Natural killer cell (primary cell): ENCODE measurements at places on chromosomes 2 and 18. TPM values are rescaled to one million over a fixed set of nuclear protein-coding genes. Genes with fewer than 3 reads are reported as not detected.

- H3K36me3 ChIP-seq: no peaks in the 10 kb centered on the region
- H3K27ac ChIP-seq: no peak overlapping the region
- peaks cover 3% of the 10 kb centered on the region for H3K27me3 ChIP-seq
- no peak overlapping the region for H3K4me3 ChIP-seq
- H3K4me1 ChIP-seq: no peaks in the 10 kb centered on the region
- no peak for DNase-seq
Observed at GRCh38 chr2:19536136-19536535, 177.7 kb upstream of the OSR1 start.

- no peak for DNase-seq
- H3K27ac ChIP-seq: no peak overlapping the region
- H3K4me3 ChIP-seq: no peak overlapping the region
- H3K4me1 ChIP-seq: peaks cover 10% of the 10 kb centered on the region
- H3K36me3 ChIP-seq: peaks cover 12% of the 10 kb centered on the region
Observed at GRCh38 chr18:13641551-13642439, 84.6 kb downstream of the FAM210A start.

DNA sequence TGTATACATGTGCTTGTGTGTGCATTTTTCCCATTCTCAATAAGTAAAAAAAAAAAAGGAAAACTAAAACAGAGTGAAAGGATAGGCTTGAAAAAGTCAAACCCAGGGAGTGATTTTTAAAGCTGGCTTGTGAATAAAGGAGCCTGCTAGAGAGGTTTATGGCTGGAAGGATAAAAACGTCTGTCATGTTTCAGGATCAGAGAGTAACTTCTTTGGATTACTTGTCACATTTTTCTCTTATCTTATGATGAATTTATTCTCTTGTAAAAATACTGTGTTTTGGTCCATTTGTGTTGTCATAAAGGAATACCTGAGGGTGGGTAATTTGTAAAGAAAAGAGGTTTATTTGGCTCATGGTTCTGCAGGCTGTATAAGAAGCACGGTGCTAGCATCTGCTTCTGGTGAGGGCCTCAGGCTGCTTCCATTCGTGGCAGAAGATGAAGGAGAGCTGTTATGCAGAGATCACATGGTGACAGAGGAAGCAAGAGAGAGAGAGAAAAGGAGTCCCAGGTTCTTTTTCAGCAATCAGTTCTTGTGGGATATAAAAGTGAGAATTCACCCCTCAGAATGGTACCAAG, 89.1 kb downstream of the OSBPL6 start:
- no peak overlapping the region for H3K27ac ChIP-seq
- no peaks in the 10 kb centered on the region for H3K27me3 ChIP-seq
- no peak overlapping the region for H3K4me3 ChIP-seq
- no peak for DNase-seq

DNA sequence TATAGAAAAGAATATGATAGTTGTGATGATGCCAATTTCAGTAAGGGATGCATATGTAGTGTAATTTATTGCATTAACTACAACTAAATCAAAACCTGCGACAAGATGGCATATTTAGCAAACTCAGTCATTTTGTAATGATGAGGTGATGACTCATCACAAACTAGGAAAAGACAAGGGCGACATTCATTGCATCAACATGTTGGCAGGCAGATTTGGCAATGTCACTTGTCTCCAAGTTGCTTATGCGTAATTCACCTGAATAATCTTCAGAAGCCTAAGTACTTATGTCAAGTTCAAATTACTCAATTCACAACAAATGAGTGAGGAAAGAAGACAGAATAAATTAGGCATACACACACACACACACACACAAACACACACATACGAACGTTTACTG, 273.2 kb upstream of the RGPD4 start:
- H3K4me1 ChIP-seq: no peaks in the 10 kb centered on the region
- no peaks in the 10 kb centered on the region for H3K36me3 ChIP-seq
- H3K27ac ChIP-seq: no peak overlapping the region
- no peak for DNase-seq

DNA sequence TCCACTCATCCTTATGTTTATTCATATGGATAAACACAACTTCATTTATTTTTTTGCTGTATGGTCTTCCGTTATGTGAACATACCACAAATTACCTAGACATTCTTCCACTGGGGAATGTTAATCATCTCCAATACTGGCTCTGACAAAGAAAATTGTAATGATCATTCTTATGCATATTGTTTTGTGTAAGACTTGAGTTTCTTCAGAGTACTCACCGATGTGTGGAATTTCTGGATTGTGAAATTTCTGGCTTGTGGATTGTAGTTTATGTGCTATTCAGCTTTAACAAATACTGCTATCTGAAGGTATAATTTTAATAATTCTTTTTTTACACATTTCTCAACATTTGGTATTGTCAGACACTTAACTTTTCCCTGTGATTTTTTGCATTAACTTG, 212.2 kb upstream of the THUMPD2 start:
- no peak overlapping the region for H3K27ac ChIP-seq
- no peaks in the 10 kb centered on the region for H3K36me3 ChIP-seq
- H3K4me3 ChIP-seq: no peak overlapping the region

GRCh38 chr2:212912445-212913103, 238.8 kb downstream of the IKZF2 start:
- H3K4me3 ChIP-seq: no peak overlapping the region
- H3K4me1 ChIP-seq: peaks cover 4% of the 10 kb centered on the region
- H3K27ac ChIP-seq: no peak overlapping the region
- no peak for DNase-seq
- no peaks in the 10 kb centered on the region for H3K27me3 ChIP-seq

DNA sequence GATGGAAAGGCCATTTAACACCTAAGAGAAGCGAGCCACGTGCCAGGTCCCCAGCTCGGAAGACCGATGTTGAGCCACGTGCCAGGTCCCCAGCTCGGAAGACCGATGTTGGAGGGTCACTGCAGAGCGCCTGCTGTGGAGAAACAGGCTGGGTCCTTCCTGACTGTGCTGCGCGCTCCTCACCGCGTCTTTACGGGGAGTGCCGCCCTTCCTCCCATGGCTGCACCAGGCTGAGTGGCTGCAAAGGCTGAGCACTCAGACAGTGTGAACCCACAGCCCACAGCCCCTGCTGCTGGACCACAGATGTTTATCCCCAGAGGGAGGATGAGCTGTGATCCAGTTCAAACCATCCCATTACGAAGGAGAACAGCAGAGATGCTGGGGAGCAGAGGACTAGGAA, 55.7 kb downstream of the RTP5 start:
- no peaks in the 10 kb centered on the region for H3K36me3 ChIP-seq
- H3K27me3 ChIP-seq: no peaks in the 10 kb centered on the region
- H3K27ac ChIP-seq: no peak overlapping the region
- no peak overlapping the region for H3K4me3 ChIP-seq
- DNase-seq: no peak

DNA sequence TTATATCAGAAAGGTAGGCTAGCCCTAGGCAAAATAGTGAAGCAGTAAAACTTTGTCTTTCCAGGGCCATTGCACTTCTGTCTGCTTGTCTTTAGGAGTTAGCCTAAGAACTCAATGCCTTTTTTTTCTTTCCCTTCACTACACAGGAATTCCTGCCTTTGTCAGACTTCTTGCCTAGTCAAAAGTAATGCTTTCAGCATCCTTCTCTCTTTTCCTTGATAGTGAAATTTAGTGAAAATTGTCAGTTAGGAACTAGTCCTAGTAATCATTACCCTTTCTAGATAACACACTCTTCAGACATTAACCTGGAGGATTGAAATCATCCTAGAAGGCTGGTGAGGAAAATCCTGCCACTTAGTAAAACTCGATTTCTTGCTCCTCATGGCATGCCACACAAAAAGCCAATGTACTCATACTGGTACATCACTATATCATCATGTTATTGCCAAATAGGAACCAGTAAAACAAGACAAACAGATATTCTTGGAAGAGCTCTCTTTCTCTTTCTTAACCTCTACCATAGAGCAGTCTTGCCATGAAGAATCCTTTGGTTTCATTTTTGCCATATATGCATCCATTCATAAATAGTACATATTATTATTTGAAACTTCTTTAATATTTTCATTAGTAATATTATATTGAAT, 320.5 kb downstream of the CTNNA2 start:
- H3K27me3 ChIP-seq: no peaks in the 10 kb centered on the region
- DNase-seq: no peak
- no peak overlapping the region for H3K4me3 ChIP-seq

DNA sequence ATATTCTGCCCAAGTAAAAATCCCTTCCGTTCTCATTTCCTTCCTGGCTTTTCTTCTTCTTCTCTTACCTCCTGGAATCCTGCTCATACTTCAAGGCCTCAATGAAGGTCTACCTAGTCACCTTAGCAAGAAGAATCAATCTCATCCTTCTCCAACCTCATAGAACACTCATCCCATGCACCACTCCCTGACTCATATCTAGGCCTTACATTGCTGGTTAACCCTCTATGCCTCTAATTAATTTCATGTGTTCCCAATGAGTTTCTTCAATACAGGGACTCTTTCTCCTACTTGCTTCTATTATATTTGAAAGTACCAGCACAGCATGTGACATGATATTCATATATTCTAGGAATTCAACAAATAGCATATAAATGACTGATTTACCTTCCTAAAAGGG, 63.0 kb downstream of the BCL11A start:
- H3K4me1 ChIP-seq: peaks cover 3% of the 10 kb centered on the region
- no peak overlapping the region for H3K27ac ChIP-seq
- H3K27me3 ChIP-seq: no peaks in the 10 kb centered on the region

DNA sequence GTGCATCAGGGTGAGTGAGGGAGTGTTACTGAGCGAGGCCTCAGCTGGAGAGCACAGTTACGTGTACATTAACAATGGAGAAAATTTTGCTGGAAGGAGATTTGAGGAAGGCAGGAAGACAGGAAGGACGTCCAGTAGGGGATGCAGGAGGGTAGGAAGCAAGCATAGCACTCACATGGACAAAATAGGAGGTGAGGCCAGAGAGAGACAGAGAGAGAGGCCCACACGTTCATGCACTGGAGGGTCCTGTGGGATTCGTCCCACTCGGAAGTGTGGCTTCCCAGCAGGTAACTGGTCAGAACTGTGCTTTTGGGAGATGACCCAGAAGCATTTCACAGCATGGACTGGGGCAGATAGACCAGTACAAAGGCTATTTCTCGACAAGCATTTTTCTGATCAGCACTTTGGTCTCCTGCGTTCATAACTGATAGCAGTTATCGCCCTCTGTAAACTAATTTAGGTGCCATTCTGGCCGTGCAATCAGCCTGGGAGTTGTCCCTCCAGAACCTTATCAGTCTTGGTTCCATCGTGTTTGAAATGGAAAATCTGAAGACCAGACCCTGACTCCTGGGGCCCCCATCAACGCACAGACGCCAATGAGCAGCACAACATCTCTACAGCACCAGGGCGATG, 5.7 kb downstream of the LCT start:
- no peak for DNase-seq
- no peak overlapping the region for H3K27ac ChIP-seq
- no peaks in the 10 kb centered on the region for H3K36me3 ChIP-seq
- no peaks in the 10 kb centered on the region for H3K27me3 ChIP-seq

GRCh38 chr2:3885629-3886628, 182.6 kb downstream of the DCDC2C start:
- no peak for DNase-seq
- no peaks in the 10 kb centered on the region for H3K27me3 ChIP-seq
- no peak overlapping the region for H3K27ac ChIP-seq
- H3K4me3 ChIP-seq: no peak overlapping the region
- H3K4me1 ChIP-seq: no peaks in the 10 kb centered on the region

GRCh38 chr2:122098306-122098705, 342.9 kb downstream of the TSN start:
- no peak overlapping the region for H3K27ac ChIP-seq
- no peaks in the 10 kb centered on the region for H3K36me3 ChIP-seq
- H3K4me3 ChIP-seq: no peak overlapping the region
- DNase-seq: no peak
- no peaks in the 10 kb centered on the region for H3K27me3 ChIP-seq

DNA sequence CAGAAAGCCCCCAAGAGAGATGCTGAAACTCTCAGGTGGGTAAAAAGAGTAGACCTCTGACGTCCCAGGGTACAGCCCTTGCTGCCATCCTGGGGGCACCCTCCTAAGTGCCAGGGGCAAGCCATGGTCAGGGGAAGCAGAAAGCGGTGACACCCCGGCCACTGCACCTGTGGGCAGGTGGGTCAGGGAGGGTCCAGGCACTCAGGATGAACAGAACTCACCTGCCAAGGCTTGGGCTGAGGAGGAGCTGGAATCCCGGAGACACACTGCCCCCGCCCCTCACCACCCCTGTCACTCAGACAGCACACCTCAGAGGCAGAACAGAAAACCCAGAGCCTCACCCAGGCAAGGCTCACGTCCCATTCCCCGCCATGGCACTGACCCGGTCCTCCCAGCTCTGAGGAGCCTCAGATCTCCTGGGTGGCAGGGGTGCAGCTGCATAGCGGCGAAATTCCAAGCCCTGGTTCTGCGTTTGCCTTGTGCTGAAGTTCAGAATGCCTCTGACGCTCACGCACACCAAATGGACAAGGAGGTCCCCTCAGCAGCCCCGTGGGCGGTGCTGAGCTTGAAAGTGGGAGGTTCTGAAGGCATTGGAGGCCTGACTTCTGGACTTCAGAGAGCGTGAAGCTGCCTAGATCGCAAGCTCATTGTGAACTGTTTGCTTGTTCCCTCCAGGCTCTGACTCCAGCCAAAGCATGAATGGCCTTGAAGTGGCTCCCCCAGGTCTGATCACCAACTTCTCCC, 4.3 kb downstream of the GPR17 start:
- H3K36me3 ChIP-seq: no peaks in the 10 kb centered on the region
- no peak for DNase-seq
- H3K27ac ChIP-seq: no peak overlapping the region
- peaks cover 18% of the 10 kb centered on the region for H3K4me1 ChIP-seq

DNA sequence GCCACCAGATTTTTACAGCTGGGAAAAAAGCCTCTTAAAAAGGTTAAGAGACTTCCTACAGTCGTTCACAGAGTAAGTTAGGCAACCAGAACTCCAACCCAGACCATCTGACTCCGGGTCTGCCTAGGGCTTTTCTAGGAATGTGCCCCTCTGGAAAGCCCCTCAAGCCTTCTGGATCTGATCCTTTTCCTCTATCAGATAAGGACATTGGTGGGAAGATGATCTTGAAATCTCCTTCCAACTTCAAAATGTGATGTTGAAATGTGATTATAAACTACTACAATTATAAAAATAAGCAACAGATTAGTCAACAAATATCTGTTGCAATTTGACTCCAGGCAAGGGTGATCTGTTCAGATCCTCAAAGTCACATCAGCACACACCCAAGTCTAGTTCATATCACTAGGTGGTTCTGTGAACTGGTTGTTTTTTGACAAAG, 270.4 kb downstream of the ARHGAP15 start:
- no peak for DNase-seq
- no peaks in the 10 kb centered on the region for H3K27me3 ChIP-seq

The ADCY3 gene
- 7.6 TPM for total RNA-seq

The KCNIP3 gene
- total RNA-seq: not detected

The NTSR2 gene
- not detected for total RNA-seq

The PROM2 gene
- total RNA-seq: 0.64 TPM

The CDK5R2 gene
- total RNA-seq: not detected

The PLB1 gene
- 1.9 TPM for total RNA-seq
